ENCODE measurements at places on chromosomes 16 and 17.

GRCh38 chr16:84863481-84863814 lies 43.7 kb downstream of the CRISPLD2 start:
- DNase-seq = no peak

- DNase-seq = no peak
Measured at GRCh38 chr16:5031601-5032000, 2.1 kb downstream of the NAGPA start.

DNA sequence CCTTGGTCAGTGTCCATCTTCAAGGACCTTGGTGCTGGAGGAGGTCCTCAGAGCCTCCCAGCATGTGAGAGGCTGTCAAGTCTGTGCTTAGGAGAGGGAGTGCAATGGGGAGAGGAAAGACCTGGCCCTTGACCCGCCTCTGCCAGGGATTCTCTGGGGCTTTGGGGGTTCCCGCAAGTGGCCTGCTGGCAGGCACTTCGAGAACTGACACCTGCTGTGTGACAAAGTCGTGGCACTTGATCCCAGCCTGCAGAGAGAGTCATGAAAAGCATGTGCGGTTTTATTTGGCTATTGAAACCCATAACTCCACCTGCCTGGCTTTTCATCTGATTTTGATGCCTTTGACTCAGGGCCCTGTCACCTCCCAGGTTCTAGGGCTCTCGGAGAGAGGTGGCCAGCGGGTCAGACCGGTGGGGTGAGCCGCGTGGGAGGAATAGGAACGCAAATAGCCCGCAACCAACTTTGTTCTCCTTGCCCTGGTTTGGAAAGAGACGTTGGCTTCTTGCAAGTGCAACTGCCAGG lies 42.8 kb upstream of the GSE1 start:
- DNase-seq = no peak

GRCh38 chr17:70622368-70623260 lies 453.3 kb downstream of the KCNJ2 start:
- DNase-seq = no peak

DNA sequence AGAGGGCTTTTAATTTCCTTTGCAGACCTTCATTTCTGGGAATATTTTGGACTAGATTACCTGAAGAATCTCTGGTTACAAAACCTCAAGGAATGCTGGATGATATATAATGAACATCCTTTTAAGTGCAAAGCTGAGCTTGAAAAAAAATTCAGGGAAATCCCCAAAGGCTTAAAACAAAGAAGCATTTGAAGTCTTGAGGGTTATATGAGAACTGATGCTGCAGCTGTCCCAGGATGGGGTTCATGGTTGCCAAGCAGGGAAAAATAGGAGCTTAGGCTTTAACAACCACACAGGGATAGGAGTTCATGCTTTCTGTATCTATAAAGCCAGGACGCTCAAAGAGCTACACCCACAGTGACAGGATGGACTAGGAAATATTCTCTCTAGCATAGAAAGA lies 150.4 kb upstream of the IRX5 start:
- DNase-seq = no peak

- DNase-seq = no peak
Measured at GRCh38 chr17:1762901-1763898, 1.3 kb downstream of the SERPINF1 start.

DNA sequence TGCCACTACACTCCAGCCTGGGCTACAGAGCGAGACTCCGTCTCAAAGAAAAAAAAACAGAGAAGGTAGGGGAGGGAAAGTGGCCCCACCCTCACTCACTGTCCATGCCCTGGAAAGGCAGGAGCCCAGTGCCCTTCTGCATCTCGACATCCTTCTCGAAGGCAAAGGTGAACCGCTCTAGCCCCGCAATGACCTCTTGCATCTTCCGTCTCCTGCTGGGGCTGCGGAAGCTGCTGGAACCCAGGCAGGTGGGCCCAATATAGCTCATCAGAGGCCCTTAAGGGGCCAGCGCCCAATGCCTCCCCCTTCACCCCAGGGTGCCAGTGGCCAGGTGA lies at the start of gene CPSF4L:
CPSF4L (minus strand) TSS at position 264 of the 335 bp plus-strand sequence; CDS start at position 202, 62 bp downstream.
- no peak for DNase-seq

GRCh38 chr16:65684230-65684629 lies 562.4 kb upstream of the CDH11 start:
- no peak for DNase-seq

GRCh38 chr16:11684231-11685025 lies 16.2 kb downstream of the SNN start:
- DNase-seq = no peak

GRCh38 chr17:59492091-59492451 lies 73.3 kb upstream of the DHX40 start:
- DNase-seq = no peak

- DNase-seq = peak; percentile 19
Measured at GRCh38 chr16:87344931-87345631, 27.9 kb upstream of the C16orf95 start.

DNA sequence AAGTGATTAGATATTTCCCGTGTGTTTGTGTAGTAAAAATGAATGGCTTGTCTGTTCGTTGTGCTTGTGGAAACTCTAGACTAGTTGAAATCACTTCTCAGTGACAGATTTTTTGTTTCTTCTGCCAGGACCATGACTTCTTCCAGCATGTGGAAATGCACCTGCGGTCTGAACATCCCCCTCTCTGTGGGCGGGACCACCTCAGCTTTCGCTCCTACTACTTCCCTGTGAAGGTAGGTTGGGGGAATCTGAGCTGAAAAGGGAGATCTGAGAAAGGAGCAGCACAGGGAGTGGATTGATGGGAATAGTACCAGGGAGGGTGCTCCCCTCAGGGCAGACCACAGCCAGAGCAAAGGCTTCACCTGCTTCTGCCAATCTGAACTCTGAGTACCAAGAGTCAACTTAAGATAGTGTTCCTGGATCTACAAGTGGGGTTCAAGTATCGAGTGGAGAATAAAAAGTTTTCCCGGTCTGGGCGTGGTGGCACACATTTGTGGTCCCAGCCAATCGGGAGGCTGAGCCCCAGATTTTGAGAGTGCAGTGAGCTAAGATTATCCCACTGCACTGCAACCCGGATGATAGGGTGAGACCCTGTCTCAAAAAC lies 47.5 kb downstream of the SF3B3 start:
- no peak for DNase-seq

DNA sequence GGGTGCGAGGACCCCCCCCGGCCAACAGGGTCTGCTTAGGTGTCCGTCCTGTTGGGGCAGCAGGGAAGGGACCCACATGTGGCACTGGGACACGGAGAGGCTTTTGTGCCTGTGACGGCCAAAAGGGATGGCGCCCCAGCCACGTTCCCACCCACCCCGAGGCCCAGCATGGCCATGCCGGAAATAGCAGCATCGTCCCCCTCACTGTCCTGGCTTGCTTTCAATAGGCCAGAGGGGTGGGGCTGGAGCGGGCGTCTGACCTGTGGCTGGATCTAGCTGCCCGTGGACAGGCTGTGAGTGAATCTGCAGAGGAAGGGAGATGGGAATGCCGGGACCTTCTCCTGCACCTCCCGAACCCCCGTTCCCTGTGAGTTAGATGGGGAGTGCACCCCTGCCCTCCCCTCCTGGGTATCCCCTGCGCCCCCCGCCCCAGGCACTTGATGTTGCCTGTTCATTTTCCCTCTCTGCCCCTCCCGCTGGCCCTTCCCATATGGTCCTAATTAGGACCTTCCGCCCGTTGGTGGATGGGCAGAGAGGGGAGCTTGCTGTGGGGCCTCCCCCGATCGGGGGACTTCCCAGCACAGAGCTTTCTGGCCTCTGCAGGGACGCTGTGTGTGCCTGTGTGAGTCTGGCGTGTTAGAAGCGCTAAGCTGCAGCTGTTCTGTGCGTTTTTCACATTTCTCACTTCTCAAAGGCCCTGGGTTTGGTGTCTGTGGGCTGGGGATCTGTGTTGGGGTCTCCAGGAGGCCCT lies 292.8 kb downstream of the SEC14L1 start:
- no peak for DNase-seq

DNA sequence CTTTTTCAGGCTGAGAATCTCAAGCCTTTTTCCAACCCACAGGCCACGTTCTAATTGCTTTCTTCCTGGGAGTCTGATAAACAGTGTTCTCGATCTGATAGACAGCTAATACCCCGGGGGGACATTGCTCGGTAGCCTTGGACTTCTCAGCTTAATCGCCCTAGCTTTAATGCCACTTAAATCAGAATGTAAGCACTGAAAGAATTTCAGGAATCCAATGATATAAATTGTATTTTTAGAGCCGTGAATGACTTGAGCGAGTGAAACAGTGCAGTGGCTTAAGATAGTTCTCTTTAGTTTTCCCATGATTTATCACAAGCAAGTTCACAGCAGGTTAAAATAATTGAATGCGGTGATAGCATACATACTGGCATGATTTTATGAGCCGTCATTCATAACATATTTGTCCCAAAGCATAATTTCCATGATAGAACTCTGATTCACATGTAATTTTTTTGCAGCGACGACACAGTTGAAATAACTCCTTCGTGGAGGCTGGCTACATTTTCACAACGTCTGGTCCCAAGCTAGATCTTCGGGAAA lies 116.1 kb upstream of the MYOCD start:
- DNase-seq = no peak

DNA sequence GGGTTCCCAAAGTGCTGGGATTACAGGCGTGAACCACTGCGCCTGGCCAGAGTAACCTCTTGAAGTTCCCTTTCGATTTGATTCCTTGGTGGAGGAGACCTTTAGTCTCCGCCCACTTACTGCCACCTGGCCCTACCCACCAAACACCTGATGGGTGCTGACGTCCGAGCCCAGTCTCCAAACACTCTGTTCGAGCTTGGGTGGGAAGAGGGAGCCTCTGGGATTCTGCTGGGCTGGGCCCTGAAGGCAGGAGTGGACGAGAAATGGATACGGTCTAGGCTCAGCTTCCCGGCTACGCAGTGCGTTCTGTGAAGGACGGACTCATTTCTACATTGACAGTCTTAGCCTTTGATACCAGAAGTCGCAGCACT lies 870 bp upstream of the ITGA3 start:
- DNase-seq = peak; percentile 4

DNA sequence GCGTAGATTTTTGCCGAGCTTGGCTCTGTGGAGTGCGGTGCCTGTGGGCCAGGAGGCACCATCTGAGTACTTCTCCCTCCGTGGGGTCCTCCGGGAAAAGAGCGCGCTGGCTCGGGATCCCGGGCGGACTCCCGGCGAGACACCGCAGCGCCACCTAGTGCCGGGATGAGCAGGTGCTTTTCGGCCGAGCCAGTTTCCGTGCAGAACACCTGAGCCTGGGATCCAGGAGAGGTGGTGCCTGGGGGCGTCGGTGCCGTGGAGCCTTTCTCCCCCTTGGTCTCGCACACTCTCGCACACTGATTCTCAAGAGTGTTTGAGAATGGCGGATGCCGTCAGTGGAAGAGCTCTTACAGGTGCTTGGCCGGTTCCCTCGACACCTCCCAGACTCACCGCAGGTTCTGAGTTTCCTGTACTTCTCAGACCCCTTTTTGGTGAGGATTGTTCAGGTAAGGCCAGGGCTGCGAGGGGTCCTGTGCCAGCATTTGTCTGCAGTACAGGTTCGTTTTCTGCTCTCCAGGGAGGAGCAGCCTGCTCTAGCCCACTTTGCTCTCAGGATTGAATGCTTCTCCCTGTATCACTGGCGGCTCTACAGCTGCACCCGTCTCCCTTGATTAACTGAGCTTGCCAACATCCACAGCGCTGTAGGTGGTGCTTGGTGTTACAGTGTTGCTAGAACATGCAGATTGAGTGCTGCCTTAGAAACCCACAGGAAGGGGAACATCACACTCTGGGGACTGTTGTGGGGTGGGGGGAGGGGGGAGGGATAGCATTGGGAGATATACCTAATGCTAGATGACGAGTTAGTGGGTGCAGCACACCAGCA lies 23.3 kb downstream of the TBCD start:
- DNase-seq = peak; percentile 35

- DNase-seq = no peak
Measured at GRCh38 chr16:60331168-60331567, 1597.1 kb upstream of the GOT2 start.

GRCh38 chr17:43418441-43419374 lies 19.9 kb downstream of the ARL4D start:
- no peak for DNase-seq

- no peak for DNase-seq
Measured at GRCh38 chr17:7893187-7893880, 4.7 kb downstream of the CHD3 start.

- no peak for DNase-seq
Measured at GRCh38 chr17:58247511-58248363, 9.4 kb downstream of the LPO start.

DNA sequence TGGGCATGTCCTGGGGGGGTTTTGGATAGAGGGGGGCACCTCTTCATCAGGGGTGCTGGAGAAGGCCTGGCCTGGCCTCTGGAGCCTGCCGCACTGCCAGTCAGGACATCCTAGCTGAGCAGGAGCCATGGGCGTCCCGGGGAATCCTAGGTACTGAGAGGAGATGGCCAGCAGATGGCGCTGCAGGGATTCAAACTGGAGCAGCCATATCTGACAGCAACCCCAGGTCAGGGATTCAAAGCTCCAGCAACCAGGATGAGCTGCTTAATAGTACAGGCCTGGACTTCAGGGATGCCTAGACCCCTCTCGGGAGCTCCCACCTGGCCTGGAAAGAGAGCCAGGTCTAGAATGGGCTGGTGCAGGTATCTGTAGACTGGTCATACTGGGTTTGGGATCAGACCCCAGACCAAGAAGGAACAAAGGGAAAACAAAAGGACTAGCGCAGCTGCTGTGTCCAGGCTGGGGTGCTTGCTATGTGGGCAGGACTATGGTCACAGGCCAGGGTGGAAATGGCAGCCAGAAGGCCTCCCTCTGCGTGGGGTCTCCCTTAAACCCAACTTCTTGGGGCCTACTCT lies 306.9 kb upstream of the RBFOX1 start:
- DNase-seq = no peak

- DNase-seq = no peak
Measured at GRCh38 chr16:84652566-84652965, 4.3 kb downstream of the KLHL36 start.

DNA sequence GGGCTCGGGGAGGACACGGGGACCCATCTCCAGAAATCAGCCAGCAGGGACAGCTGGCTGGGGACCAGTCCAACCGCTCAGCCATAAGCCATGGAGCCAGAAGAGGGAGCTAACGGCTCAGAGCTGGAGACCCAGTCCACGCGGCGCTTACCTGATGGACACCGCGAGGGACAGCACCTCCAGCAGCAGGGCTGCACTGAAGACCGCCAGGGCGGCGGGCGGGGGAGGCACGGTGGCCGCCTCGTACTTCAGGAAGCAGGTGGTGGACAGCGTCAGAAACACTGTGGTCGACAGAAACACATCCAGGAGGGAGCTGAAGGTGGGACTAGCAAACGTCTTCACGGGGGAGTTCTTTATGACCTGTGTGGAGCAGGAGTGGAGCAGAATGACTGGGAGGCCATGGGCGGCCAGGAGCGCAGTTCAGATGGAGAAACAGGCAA lies 102.6 kb upstream of the CREBBP start:
- no peak for DNase-seq

GRCh38 chr16:4734730-4735535 lies 596 bp downstream of the DNAAF8 start:
- DNase-seq = peak; percentile 92

DNA sequence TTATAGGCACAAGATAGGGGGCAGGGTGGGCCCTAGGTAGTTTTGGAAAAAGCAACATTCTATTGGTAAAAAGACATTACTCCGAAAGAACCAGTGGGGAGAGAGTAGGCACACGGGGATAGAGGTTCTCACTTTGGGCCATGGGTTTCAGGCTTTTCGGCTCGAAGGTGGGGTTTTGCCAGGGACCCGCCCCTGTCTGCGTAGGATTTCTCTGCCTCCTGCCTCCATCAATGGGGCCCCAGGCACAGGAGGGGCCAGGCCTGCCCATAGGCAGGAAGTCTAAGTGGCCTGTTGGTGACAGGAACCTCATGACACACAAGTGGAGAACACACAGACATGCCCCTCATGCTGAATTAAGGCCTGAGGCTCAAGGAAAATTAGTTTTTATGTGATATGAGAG lies 57.5 kb downstream of the RNF213 start:
- no peak for DNase-seq
